Stomach (tissue), 19 donors: ENCODE measurements at places on chromosomes 2 and 18. TPM values are rescaled to one million over a fixed set of nuclear protein-coding genes. Genes with fewer than 3 reads are reported as not detected.
A peak's percentile ranks its signal among the peaks of the same experiment; 100 is the strongest.

GRCh38 chr2:128145651-128146050 is 54.7 kb downstream of the UGGT1 start:
- no peaks in the 10 kb centered on the region for H3K27me3 ChIP-seq
- no peak overlapping the region for H3K4me3 ChIP-seq
- H3K4me1 ChIP-seq = no peaks in the 10 kb centered on the region
- no peak overlapping the region for H3K27ac ChIP-seq
- DNase-seq = no peak
- H3K36me3 ChIP-seq = peaks cover 98% of the 10 kb centered on the region

- no peak overlapping the region for H3K4me3 ChIP-seq
- H3K27ac ChIP-seq = no peak overlapping the region
- H3K27me3 ChIP-seq = no peaks in the 10 kb centered on the region
- DNase-seq = no peak
These were observed 340.5 kb upstream of the SLC39A10 start for GRCh38 chr2:195316486-195316885.

- no peak overlapping the region for H3K27ac ChIP-seq
- H3K4me3 ChIP-seq = no peak overlapping the region
- no peaks in the 10 kb centered on the region for H3K4me1 ChIP-seq
- no peaks in the 10 kb centered on the region for H3K36me3 ChIP-seq
- no peak for DNase-seq
These were observed 46.2 kb upstream of the PXDN start for GRCh38 chr2:1790473-1790872.

GRCh38 chr18:32803568-32803967 is 30.7 kb upstream of the KLHL14 start:
- H3K4me1 ChIP-seq = no peaks in the 10 kb centered on the region
- H3K27me3 ChIP-seq = no peaks in the 10 kb centered on the region

- H3K27ac ChIP-seq = no peak overlapping the region
- no peaks in the 10 kb centered on the region for H3K4me1 ChIP-seq
- H3K27me3 ChIP-seq = no peaks in the 10 kb centered on the region
- H3K4me3 ChIP-seq = no peak overlapping the region
- DNase-seq = no peak
These were observed 12.2 kb upstream of the BOD1L2 start for GRCh38 chr18:57134618-57135135.

DNA sequence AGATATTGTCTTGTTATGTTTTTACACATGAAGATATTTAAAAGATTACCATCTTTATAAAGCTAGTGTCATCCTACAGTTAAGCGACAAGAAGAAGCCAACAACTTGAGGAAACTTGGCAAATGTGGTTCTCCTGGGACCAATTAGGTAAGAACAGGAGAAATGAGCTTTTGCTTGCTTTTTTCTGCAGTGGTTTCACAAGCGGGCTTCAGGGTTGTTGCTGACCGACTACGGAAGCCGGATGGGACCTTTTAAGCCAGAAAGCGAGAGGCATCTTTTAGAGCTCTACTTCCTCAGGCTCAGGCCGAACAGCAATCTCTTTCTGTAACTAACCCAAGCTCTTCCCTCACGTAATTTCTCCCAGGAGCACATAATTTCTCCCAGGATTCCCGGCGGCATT is 256.5 kb downstream of the CNTNAP5 start:
- H3K4me3 ChIP-seq = no peak overlapping the region
- no peak overlapping the region for H3K27ac ChIP-seq
- H3K27me3 ChIP-seq = no peaks in the 10 kb centered on the region
- no peaks in the 10 kb centered on the region for H3K36me3 ChIP-seq
- no peaks in the 10 kb centered on the region for H3K4me1 ChIP-seq
- no peak for DNase-seq

- H3K4me3 ChIP-seq = no peak overlapping the region
- no peaks in the 10 kb centered on the region for H3K4me1 ChIP-seq
- H3K27ac ChIP-seq = no peak overlapping the region
- H3K27me3 ChIP-seq = no peaks in the 10 kb centered on the region
These were observed 548.8 kb upstream of the ZNF804A start for GRCh38 chr2:184049566-184049965.

DNA sequence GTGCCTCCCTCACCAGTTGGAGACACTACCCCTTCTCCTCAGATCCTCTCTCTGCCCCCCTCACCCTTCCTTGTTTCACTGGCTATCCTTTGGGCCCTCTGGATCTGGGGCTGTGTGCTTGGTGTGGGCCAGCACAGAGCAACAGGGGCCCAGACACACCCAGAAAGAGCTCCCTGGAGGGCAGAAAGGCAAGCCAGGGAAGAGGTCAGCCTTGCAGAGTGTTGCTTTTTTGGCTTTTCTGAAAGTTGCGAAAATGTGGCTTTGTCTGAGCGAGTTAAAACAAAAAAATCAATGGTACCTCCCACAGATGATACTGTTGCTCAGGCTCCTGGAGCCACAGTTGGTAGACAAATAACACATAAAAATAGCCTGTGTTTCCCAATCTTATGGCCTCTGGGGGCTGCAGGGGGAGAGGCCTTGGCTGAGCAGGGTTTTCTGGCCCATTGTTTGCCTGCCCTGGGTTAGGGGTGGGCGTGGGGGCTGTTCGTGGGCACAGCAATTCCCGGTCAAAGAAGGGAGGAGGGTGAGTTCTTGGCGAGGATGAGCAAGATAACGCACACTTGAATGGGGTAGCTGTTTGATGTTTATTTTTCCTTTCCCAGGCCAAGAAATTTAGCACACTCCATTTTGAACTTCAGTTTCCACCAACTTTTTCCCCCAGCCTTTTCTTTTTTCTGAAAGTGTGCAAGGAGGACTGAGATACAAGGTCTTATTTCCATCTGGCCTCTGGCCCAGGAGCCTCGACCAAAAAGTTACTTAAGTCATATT is 167.0 kb upstream of the HAAO start:
- H3K27ac ChIP-seq = peak overlapping the region; percentile 79
- no peaks in the 10 kb centered on the region for H3K27me3 ChIP-seq
- H3K4me1 ChIP-seq = peaks cover 61% of the 10 kb centered on the region
- no peaks in the 10 kb centered on the region for H3K36me3 ChIP-seq
- no peak for DNase-seq

GRCh38 chr18:37341016-37341415 is 224.6 kb downstream of the CELF4 start:
- no peaks in the 10 kb centered on the region for H3K36me3 ChIP-seq
- no peak overlapping the region for H3K27ac ChIP-seq
- H3K27me3 ChIP-seq = peaks cover 32% of the 10 kb centered on the region
- no peaks in the 10 kb centered on the region for H3K4me1 ChIP-seq
- DNase-seq = no peak
- H3K4me3 ChIP-seq = no peak overlapping the region

- H3K4me1 ChIP-seq = no peaks in the 10 kb centered on the region
- no peak for DNase-seq
- no peaks in the 10 kb centered on the region for H3K27me3 ChIP-seq
- no peaks in the 10 kb centered on the region for H3K36me3 ChIP-seq
- no peak overlapping the region for H3K4me3 ChIP-seq
These were observed 37.7 kb downstream of the ID2 start for GRCh38 chr2:8719528-8719927.

DNA sequence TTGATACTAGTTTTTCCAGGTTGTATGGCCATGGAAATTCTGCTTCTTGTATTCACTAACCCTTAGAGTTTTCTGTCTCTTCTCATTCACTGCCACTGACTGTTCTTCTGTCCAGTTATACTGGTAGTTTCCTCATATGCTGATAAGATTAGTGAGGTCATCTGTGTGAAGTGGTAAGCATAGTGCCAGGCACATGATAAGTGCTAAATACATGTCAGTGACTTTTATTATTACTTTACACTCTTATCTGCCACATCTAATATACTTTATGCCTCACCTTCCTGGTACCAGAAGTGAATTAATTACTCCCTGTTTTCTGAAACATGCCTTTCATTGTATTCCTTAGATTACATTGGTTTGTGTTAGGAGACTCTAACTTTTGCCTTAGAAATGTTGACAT is 91.3 kb downstream of the NBEAL1 start:
- H3K4me1 ChIP-seq = peaks cover 8% of the 10 kb centered on the region
- H3K4me3 ChIP-seq = no peak overlapping the region
- H3K27ac ChIP-seq = peak overlapping the region; percentile 68

DNA sequence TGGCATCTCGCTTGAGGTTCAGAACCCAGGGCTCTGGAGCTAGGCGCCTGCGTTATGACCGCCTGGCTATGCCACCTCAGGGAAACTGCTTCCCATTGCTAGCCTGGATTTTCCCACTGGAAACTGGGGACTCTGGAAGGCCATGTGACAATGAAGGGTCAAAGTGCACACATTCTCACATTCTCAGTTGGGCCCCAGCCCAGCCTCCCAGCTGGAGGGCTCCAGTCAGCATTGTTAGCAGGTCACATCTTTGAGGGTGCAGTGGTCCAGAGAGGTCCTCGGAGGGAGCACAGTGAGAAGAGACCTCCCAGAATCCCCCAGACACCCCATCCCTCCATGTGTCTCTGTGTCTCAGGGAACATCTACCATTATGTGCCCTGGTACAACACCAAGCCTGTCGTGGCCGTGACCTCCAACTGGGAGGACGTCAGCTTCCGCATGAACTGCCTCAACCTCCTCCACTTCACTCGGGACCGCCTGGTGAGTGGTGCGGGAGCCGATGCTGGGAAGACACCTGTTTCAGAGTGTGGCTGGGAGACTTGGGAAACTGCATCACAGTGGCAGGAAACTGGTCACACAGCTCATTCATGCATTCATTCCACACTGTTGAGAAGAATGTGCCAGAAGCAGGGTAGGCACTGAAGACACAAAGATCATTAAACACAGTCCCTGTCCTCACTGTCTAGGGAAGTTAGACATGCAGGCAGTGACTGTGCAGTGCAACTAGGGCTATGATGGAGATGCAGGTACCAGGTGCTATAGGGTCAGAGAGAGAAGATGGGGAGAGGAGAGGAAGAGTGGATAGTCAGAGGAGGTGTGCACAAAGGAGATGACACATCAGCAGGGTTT is 41.6 kb downstream of the FER1L5 start:
- H3K4me3 ChIP-seq = no peak overlapping the region
- H3K4me1 ChIP-seq = peaks cover 11% of the 10 kb centered on the region
- no peaks in the 10 kb centered on the region for H3K36me3 ChIP-seq

DNA sequence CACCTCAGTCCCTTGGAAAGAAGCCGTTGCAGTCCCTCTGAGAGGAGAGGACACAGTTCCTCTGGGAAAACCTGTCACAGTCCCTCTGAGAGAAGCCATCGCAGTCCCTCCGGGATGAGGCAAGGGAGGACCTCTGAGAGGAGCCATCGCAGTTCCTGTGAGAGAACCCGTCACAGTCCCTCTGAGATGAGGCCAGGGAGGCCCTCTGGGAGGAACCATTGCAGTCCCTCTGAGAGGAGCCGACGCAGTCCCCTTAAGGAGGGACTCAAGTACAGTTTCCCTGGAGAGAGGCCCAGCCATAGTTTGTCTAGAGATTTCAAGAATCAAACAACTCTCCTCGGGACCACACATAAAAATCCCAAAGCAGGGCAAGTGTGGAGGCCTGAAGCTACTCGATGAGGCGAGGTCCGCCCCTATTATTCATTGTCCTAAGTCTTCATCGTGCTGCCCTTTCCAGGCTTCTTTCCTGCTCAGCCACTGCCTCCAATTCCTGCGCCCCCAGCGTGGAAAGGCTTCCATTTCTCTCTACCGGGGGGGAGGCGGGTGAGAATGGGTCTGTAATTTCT is 630 bp upstream of the ZNF512 start:
- H3K36me3 ChIP-seq = no peaks in the 10 kb centered on the region
- H3K4me1 ChIP-seq = peaks cover 22% of the 10 kb centered on the region
- peak overlapping the region; percentile 78 for H3K27ac ChIP-seq
- peak overlapping the region; percentile 77 for H3K4me3 ChIP-seq

DNA sequence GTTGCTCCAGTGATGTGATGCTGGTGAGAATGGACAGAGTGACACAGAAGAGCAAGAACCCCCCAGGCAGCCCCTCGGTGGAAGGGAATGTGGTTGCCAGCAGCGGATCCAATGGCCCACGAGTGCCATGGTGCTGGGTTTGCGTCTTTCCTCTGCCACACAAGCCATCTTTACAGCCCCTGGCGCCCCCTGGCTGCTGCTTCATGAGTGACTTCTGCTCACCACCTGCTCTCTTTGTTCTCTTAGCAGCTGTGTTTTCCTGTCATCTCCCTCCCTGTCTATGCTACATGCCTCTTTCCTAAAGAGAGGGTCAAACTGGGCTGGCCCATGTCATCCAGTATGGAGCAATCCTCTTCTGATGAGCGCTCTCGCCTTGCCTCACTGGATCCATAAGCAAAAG is 300.0 kb upstream of the SMIM21 start:
- no peak for DNase-seq
- no peaks in the 10 kb centered on the region for H3K27me3 ChIP-seq
- H3K4me1 ChIP-seq = no peaks in the 10 kb centered on the region
- no peak overlapping the region for H3K27ac ChIP-seq
- no peaks in the 10 kb centered on the region for H3K36me3 ChIP-seq

DNA sequence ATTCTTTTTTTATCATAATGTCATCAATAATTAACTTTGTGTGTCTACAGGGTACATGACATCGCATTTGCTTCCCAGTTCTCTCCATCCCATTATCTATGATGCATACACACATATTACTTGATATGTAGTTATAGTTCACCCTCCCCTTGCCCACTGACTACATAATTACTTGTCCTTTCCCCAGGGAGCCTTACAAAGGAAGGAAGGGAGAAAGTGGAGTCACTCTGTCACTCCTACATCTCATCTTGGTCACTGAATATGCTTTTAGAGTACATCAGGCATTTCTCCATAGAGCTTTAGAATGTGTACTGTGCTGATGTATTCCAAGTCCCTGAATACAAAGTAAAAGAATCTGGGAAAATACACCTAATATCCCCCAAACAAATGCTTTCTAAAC is 6.0 kb upstream of the DTNA start:
- H3K27ac ChIP-seq = no peak overlapping the region
- no peaks in the 10 kb centered on the region for H3K36me3 ChIP-seq
- H3K4me1 ChIP-seq = no peaks in the 10 kb centered on the region
- DNase-seq = no peak

The HJURP gene
- total RNA-seq = 7.6 TPM

The HRH4 gene
- not detected for total RNA-seq

The PAIP2B gene
- total RNA-seq = 9.7 TPM

The CNGA3 gene
- not detected for total RNA-seq

The FSIP2 gene
- 31.6 TPM for total RNA-seq

The RAB6C gene
- total RNA-seq = not detected

The NEU2 gene
- not detected for total RNA-seq
